Heart right ventricle (tissue), 16 donors: ENCODE measurements at places on chromosomes 12 and 14. TPM values are rescaled to one million over a fixed set of nuclear protein-coding genes. Genes with fewer than 3 reads are reported as not detected.

The SPRYD4 gene
- 4.7 TPM for total RNA-seq

- no peak overlapping the region for H3K27ac ChIP-seq
- H3K27me3 ChIP-seq = no peaks in the 10 kb centered on the region
Observed at GRCh38 chr12:126400831-126401230, 1335.6 kb downstream of the AACS start.

DNA sequence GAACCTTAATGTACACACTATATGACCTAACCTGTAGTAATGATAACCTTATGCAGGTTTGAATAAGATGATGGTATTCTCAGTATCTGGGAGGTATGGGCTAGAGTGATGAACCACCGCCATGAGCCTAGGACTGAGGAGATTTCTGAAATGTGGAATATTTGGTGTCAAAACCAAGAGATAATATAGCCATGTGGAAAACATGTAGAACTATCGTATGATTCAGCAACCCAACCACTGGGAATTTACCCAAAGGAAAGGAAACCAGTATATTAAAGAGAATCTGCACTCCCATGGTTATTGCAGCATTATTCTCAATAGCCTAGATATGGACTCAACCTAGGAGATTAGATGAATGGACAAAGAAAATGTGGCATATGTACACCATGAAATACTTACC is 271.7 kb upstream of the BTG1 start:
- DNase-seq = no peak
- no peak overlapping the region for H3K27ac ChIP-seq
- no peaks in the 10 kb centered on the region for H3K36me3 ChIP-seq
- no peaks in the 10 kb centered on the region for H3K27me3 ChIP-seq
- no peak overlapping the region for H3K4me3 ChIP-seq

The DIO2 gene
- total RNA-seq = 2.1 TPM

GRCh38 chr12:41162461-41162860 is 25.7 kb upstream of the PDZRN4 start:
- H3K27me3 ChIP-seq = no peaks in the 10 kb centered on the region
- no peak overlapping the region for H3K4me3 ChIP-seq
- no peak overlapping the region for H3K27ac ChIP-seq
- H3K36me3 ChIP-seq = no peaks in the 10 kb centered on the region
- DNase-seq = no peak

The PTMS gene
- total RNA-seq = 103 TPM

- H3K4me3 ChIP-seq = peak overlapping the region; percentile 43
- H3K27ac ChIP-seq = peak overlapping the region; percentile 100
- H3K4me1 ChIP-seq = peaks cover 55% of the 10 kb centered on the region
- peaks cover 45% of the 10 kb centered on the region for H3K36me3 ChIP-seq
- H3K27me3 ChIP-seq = no peaks in the 10 kb centered on the region
Observed at GRCh38 chr12:53213348-53213747, 6.3 kb upstream of the ITGB7 start.
